ENCODE measurements at places on chromosomes 1 and 21.

DNA sequence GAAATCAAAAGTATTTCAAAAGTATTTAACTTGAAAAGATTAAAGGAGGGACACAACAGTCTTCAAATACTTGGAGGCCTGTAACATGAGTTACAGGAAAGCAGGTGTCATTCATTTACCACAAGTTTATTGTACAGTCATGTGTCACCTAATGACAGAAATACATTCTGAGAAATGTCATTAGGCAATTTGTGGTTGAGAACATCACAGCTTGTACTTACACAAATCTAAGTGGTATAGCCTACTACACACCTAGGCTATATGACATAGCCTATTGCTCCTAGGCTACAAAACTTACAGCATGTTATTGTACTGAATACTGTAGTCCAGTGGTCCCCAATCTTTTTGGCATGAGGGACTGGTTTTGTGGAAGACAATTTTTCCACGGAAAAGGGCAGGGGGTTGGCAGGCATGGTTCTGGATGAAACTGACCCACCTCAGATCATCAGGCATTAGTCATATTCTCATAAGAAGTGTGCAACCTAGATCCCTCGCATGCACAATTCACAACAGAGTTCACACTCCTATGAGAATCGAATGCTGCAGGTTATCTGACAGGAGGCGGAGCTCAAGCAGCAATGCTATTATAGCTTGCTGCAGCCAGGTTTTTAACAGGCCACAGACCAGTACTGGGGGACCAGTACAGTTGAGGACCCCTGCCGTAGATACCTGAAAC, 25.0 kb upstream of the PHTF1 start:
- no peak for DNase-seq

- no peak for DNase-seq
Observed at GRCh38 chr1:204438628-204439027, 27.0 kb upstream of the PPP1R15B start.

- peak; percentile 11 for DNase-seq
Observed at GRCh38 chr1:165631342-165632151, 513 bp downstream of the MGST3 start.

GRCh38 chr1:200415789-200416593, 6.2 kb upstream of the ZNF281 start:
- no peak for DNase-seq

- no peak for DNase-seq
Observed at GRCh38 chr21:45982758-45983648, 1.4 kb downstream of the COL6A1 start.

DNA sequence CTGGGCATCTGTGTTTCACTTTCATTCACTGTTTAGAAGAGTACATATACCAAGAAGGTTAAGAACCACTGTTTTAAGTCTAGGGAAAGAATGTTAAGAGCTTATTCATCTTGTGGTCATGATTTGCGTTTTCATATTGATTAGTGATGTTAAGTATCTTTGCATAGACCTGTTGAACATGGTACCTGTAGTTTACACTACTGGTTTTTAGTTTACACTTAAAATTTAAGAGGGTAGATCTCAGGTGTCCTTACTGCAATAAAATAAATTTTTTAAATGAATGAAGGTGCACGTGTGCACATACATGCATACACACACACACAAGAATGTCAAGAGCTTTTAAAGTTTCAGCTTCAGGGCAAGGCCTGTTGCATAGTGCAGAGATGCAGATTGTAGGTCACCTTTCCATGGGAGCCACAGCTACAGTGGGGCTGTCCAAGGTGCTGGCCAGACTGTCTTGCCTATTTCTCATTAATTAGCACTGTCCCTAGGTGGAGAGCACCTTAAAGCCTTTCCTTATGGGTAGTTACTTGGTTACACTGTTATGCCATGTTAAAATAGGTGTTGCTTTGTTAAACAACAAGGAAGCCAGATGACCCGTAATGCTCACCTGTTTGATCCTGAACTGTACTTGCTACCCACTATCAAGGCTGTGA, 543.0 kb upstream of the DAB1 start:
- no peak for DNase-seq

- DNase-seq = no peak
Observed at GRCh38 chr1:2982615-2983318, 38.5 kb upstream of the ACTRT2 start.

GRCh38 chr1:3271866-3272265, 182.6 kb upstream of the ARHGEF16 start:
- DNase-seq = no peak

DNA sequence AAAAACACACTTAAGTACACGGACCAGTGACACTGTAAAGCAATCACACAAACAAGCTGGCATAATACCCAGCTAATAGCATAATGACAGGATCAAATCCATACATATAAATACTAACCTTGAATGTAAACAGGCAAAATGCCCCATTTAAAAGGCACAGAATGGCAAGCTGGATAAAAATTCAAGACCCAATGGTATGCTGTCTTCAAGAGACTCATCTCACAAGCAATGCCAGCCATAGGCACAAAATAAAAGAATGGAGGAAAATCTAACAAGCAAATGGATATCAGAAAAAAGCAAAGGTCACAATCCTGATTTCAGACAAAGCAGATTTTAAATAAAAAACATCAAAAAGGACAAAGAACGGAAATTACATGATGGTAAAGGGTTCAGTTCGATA, 79.1 kb upstream of the PTGFR start:
- DNase-seq = no peak

DNA sequence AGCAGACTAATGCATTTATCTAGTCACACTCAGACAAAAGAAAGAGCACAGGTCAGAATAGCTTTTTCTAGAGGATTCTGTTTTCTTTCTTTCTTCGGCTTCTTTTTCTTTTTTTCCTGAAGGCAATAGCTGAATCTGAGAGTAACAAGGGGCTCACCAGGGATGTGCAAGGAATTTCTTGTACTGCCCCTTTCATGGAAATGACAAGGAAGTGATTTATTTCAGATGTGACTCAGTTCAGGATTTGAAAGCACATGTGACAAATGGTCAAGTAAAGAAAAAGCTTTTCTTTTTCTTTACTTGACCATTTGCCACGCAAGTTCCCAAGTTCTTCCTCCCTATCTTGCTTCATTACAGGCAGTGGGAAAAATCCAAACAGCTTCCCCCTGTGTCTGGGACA, 202.0 kb downstream of the GABPA start:
- DNase-seq = no peak

DNA sequence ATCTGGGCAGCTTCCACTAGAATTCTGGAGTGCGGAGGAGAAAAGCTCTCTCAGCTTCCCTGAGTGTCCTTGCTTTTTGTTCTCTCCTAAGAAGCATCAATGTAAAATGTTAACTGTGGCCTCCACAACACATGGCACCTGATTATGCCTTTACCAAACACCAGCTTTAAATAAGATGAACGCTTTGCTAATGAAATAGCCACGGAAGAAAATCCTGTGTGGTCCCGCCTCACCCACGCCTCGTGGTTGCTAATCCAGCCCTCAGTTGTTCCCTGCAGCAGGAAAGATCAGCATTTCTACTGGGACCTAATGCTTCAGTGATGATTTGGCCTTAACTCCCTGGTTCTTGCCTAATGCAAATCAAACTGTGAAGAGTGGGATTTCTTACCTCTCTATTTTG, 1.8 kb upstream of the ERG start:
- no peak for DNase-seq

GRCh38 chr1:61921435-61921834, 179.2 kb downstream of the PATJ start:
- no peak for DNase-seq

DNA sequence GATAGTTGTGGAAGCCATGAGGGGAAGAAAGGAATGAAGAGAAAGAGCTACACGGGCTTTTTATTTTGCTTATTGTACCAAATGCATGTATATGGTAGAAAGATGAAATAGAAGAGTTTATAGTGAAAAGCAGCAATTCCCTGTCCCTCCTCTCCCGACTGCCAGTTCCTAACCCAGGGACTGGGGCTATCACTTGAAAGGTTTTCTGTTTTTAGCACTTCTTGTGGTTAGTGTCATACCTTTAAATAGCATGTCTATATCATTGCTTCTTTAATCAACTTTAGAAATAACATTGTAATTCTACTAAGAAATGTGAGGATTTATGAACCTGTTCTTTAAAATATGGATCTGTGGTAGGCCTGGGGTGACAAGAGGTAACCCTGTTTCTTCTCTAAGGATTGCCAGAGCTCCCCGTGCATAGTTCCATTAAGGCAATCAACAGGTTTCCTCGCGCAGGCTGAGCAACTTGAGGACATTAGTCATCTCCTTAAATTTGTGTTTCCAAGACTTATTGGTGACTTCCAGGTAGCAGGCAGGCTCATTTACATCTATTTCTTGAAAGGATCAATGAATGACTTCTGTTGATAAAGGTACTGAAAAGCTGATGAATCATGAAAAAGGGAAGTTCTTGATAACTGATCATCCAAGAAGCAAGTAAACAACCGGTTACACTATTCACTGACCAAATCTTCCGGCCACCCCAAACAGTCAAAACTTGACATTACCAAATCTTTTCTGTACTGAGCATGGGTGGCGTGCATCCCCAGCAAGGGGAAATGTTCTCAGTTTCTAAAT, 37.8 kb upstream of the S1PR1 start:
- DNase-seq = no peak

DNA sequence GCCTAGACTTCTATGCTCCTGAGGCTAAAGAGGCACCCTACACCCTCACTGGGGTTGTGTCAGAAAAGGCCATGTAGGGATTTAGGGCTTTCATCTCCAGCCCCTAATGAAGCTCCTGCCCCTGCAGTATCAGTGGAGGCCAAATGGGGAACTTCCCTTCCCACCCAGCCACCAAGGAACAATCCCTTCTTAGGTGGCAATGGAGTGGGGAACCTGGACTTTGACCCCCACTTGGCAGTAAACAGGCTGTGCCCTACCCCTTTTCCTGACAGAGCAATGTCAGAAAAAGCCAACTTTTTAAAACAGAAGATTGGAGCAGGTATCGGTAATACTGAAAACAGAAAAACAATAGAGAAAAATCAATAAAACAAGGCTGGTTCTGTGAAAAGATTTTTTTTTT, 35.5 kb upstream of the SLC19A2 start:
- DNase-seq = no peak

DNA sequence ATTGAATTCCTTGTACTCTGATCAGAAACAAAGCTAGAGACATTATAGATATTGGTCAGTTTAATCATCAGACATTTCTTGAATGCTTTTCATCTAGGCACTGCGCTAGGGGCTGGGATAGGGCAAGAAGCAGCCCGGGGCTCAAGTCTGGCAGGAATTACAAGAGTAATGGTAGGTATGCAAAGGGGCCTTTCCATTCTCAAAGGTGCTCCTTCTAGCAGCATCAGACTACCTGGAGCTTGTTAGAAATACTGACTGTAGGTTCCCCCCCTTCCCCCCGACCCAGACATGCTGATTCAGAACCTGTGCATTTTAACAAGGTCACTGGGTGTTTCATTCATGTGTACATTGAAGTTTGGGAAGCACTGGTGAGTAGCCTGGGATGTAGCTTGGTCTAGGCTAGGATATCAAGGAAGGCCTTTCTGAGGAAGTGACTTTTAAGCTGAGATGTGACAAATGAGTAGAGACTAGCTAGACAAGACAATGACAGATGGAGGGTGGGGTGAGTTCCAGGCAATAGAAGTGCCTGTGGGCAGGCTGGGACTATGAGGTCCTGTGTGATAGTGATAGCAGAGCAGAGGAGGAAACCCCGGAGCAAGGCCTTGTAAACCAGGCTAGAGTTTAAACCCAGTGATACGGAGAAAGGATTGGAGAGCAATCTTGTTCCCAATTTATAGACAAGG, 26.3 kb downstream of the NFASC start:
- DNase-seq = no peak

DNA sequence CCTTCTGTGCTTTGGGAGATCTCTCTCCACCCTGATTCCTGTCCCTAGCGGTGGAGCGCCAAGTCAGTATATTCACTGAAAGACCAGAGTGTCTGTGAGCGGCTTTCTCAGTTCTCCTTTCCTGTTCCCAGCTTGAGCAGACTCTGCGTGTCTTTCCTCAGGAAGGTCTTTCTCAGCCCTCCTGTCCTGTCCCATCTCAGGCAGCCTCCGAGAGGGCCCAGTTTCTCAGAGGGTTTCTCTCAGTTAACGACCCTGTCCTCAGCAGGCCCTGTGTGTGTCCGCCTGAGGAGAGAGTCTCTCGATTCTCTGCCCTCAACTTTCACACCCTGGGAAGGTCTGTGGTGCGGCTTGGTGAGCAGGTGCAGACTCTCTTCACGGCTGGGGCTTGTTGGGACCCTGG, 34.0 kb upstream of the CHIT1 start:
- no peak for DNase-seq

DNA sequence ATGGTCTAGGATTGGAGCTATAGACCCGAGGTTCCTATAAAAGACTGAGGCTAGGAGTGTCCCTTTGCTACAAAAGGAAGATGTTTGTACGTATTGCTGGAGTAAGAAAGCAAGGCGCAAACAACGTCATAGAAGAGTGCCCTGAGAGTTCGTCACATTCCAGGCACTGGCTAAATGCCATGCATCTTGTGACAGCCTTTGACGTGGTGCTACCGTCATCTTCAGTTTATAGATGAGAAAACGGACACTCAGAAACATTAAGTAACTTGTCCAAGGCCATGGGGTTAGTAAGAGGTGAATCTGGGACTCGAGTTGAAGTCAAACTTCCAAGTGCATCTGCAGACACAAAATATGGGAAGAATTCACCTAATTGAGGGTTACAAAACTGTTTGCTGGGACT, 104.2 kb upstream of the SLC45A1 start:
- DNase-seq = no peak

DNA sequence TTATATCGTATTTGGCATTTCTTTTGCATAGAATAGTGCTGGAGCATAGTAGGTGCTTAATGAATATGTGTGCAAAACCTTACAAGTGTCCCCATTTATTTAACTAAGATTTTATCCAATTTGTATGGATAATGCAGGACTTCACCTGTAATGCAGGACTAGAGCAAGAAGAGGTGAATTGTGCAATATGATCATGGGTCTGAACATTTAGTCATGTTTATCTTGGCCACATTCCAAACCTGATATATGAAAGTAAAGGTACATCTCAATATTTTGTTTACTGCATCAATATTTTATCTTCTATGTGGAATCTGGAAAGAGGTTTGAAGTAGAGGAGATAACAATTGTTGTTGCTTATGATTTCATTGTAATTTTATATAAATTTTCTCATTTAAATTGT, 1626.7 kb upstream of the B3GALT2 start:
- no peak for DNase-seq

DNA sequence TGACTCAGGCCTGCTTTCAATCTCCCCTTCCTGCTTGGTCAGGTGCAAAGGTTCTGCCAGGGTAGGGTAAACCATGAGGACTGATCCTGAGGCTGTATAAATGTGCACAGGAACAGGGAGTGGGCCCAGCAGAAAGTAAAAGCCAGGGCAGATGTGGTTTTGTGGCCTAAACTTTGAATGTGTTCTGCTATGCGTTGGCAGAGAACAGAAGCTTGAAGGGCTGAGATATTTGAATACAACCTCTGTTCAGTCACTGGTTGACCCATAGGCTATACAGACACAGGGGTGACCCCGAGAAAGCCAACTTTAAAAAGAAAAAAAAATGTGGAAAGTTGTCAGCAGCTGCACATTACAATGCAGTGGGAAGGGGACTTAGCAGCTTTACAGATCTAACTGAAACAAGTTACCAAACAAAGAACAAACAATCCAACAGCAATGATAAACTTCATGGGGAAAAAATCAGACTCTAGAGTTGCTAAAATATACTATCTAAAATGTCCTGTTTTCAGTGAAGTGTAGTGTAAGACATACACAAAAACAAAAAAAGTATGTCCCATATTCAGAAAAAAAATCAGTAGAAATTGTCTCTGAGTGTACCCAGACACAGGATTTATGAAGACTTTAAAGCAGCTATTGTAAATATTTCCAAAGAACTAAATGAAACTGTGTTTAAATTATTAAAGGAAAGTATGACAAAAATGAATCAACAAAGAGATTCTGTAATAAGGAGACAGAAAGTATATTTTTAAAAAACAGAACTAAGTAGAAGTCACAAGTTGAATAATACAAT, 216.1 kb downstream of the RPS6KC1 start:
- DNase-seq = no peak
